Adipocyte (in vitro differentiated cells): ENCODE measurements at places on chromosomes 12 and 14.

GRCh38 chr12:15601210-15601800, 187.9 kb downstream of the EPS8 start:
- DNase-seq: peak; percentile 35

DNA sequence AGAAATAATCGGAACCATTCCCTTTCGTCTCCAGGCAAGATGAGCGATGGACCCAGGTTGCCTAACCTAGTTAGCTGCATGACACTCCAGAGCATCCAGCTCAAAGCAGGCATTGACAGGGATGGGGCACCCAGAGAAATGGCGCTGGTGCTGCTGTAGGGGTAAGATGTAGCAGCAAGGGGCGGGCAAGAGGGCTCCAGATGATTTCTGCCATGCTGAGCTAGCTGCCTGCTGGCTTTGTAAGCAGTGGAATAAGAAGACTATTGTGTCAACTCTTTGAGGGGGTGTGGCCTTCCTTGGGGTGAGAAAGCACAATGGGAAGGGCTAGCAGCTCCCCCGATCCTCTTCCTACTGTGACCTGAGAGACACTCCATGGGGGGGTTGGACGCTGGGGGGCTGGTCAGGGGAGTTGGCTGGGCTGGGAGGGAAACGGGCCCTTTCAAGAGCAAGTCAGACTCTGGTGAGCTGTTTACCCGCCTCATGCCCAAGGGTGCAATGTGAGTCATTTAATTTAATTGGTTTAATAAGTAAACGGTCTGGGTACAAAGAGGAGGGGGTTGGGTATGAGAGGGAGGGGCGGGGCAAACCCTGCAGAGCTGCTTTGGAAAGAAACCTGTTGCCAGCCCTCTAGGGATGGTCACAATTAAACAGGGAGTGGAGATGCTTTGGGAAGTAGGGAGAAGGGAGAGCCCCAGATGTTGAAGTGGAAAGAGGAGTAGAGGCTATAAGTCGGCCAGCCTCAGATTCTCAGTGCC, 50.5 kb downstream of the B4GALNT3 start:
- no peak for DNase-seq

GRCh38 chr12:105384916-105385535, 54.5 kb downstream of the C12orf75 start:
- DNase-seq: peak; percentile 79

GRCh38 chr12:69994724-69995173, 169.7 kb downstream of the MYRFL start:
- no peak for DNase-seq

DNA sequence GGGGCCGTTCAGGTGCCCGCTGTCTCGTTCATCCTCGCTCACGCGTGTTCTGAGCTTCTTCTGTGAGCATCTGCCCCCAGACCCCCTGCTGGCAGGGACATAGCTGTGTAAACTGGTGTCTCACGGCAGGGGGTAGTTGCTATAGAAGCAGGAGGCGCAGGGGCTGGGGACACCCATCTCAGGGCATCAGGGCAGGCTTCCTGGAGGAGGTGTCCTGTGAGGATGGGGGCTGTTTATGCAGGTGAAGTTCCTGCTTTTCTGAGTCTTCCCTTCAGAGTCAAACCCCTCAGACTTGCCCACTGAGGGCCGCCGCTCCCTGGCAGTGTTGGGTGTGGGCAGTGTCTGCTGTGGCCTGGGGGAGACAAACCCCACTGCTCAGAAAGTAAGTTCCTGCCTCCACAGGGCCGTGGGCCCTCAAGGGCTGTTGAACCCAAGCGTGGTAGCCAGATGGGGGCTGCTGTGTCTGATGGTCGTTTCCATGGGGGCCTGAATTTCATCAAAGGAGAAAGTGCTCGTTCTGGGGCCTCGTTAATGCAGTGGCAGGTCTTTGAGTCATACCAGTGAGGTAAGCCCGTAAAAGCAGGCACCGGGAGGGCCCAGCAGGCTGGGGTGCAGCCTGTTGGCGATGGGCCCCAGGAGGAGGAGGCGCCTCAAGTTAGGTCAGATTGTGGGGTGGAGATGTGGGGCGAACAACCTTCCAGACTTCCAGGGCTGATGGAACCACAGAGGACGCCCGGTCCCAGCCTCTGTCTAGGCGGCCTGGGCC, 23.4 kb downstream of the KIF26A start:
- no peak for DNase-seq

GRCh38 chr12:62631471-62632410, 165.1 kb downstream of the MON2 start:
- DNase-seq: peak; percentile 90

DNA sequence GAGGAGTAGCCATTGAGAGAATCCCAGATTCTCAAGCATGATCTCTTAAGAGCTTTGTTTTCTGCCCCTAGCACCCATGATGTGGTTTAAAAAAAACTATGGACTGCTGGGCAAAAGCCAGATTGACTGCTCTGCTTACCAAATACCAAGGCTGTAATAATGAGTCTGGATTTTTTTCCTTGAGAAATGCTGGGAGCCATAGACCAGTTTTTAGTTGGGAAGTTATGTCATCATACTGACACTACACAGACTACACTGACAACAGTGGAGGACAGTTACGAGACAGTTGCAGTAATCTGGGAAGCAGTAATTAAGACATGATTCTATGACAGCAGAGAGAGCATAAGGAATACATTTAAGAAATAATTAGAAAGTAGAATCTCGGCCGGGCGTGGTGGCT, 35.8 kb downstream of the SPATA7 start:
- peak; percentile 12 for DNase-seq

GRCh38 chr14:67417633-67418032, 5.7 kb upstream of the PLEK2 start:
- peak; percentile 18 for DNase-seq

GRCh38 chr12:116263844-116264243, 13.6 kb downstream of the MED13L start:
- DNase-seq: peak; percentile 45

- peak; percentile 65 for DNase-seq
These were observed 5.5 kb downstream of the AJUBA start for GRCh38 chr14:22976620-22977433.

DNA sequence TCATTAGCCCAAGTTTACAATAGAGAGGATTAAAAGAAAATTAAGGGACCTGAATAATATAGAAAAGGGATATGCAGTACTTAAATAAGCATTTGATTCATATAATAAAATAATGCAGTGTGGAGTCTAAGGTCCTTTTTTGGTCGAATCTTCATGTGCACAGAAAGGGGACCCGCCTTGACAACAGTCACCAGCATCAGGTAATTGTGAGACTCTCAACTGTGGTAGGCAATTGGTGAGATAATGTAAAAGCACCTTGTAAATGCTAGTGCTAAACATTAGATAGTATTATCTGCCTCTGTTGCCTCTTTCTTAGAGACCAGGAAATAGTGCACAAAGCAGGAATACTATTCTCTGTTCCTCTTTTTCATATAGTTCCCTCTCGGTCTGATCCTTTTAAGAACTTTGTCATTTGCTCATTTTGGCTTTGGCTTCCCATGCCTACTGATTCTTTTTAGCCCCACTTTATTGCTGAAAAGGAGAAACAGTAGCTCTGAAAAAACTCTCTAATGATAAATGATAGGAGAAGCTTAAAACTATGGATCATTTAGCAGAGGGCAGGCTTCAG, 17.5 kb downstream of the CHPT1 start:
- no peak for DNase-seq

DNA sequence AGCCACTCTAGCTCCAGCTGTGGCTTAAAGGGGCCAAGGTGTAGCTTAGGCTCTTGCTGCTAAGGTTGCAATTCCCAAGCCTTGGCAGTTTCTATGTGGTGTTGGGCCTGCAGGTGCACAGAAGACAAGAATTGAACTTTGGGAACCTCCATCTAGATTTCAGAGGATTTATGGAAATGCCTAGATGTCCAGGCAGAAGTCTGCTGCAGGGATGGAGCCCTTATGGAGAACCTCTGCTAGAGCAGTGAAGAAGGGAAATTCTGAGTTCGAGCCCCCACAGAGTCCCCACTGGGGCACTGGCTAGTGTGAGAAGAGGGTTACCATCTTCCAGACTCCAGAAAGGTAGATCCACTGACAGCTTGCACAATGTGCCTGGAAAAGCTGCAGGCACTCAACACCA, 694.7 kb downstream of the SLC16A7 start:
- DNase-seq: no peak

GRCh38 chr14:24613747-24614146, 4.3 kb upstream of the GZMH start:
- no peak for DNase-seq

- DNase-seq: peak; percentile 30
These were observed 56.9 kb downstream of the HSP90AA1 start for GRCh38 chr14:102029956-102030355.

DNA sequence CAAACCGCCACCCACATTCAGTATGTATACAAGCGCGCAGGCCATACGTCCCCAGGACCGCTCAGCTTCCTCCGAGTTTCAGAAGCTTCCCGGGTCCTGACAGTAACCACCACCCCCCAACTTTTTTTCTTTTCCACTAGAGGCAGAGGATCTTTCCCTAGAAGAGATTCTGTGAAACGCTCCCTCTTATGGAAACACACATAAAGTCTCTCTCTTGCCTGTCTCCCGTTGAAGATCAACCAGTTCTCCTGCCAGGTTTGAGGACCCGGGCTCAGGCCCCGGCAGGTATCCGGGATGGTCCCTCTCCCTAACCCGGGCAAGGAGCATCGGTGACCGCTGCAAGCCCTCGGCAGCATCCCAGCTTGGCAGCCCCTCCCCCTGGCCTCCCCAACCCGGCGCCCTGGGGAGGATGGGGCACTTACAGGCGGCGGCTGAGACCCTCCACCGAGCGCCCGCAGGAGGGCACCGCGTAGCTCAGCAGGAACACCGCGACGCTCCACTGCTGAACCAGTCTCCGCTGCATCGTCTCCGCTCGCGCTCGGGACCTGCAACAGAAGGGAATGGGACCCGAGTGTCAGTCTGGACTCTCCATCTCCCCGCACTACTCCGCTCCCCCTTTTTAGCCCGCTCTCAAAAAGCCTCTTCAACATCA, 3.4 kb downstream of the PTHLH start:
- peak; percentile 66 for DNase-seq

DNA sequence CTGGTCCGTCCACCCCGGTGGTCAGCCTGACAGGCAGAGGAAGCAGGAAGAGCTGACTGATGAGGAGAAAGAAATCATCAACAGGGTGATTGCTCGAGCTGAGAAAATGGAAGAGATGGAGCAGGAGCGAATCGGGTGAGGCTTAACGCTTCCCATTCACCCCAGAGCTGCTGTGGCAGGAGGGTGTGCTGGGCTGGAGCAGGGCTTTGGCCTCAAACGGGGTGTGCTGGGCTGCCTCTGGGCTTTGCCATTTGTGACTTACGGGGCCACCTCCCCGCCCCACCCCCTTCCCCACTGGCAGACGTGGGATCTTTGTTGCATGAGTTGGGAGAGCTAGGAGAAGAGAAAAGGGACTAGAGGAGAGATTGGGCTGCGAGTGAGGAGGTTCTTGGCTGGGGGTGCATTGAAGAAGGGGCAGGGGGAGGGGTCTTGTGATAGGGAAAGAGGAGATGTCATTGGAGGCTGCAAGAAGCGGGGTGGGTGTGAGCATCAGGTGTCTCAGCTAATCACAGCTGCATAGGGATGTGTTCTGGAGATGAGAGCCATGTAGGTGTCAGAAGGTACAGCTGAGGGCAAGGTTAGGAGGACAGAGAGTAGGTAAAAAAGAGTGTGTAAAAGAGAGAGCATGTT, 56.3 kb downstream of the RPH3A start:
- no peak for DNase-seq

GRCh38 chr14:50091240-50091913, 25.0 kb downstream of the VCPKMT start:
- no peak for DNase-seq

DNA sequence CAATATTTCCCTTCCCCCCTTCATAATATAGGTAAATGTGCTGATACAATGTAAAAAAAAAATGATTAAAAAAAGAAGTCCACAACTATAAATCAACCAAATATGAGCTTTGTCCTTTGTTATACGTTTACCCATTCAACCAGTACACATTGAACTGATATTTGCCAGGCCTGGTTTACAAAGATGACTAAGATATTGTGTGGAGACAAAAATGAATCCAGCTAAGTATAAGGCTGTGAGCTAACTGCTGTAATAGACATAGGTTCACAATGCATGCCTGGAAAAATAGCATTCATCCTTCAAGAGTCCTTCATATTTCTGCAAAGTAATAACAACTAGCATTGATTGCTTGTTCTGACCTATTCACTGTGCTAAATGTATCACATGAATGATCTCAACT, 6.9 kb downstream of the C12orf56 start:
- no peak for DNase-seq

- DNase-seq: peak; percentile 31
These were observed 32.8 kb downstream of the FMNL3 start for GRCh38 chr12:49674318-49674981.

DNA sequence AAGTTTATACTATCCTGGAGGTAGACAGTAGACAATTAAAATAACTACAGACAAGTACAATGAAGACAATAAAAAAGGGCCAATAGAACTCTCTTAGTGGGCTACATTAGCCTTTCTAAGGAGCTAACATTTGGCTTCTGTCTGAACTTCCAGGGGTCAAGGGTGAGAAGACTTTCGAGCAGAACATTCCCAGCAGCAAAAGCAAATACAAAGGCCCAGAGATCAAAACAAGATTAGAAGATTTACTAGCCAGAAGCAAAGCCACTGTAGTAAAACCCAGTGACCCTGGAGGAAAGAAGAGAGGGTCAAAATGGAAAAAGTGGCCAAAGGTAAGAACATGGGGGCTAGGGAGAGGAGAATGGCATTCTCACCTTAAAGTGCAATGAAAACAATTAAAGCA, 63.2 kb downstream of the ATP2B1 start:
- no peak for DNase-seq

- DNase-seq: peak; percentile 58
These were observed 10.2 kb downstream of the KRT82 start for GRCh38 chr12:52395761-52396434.

GRCh38 chr12:65690477-65690876, 133.8 kb upstream of the HMGA2 start:
- DNase-seq: no peak

DNA sequence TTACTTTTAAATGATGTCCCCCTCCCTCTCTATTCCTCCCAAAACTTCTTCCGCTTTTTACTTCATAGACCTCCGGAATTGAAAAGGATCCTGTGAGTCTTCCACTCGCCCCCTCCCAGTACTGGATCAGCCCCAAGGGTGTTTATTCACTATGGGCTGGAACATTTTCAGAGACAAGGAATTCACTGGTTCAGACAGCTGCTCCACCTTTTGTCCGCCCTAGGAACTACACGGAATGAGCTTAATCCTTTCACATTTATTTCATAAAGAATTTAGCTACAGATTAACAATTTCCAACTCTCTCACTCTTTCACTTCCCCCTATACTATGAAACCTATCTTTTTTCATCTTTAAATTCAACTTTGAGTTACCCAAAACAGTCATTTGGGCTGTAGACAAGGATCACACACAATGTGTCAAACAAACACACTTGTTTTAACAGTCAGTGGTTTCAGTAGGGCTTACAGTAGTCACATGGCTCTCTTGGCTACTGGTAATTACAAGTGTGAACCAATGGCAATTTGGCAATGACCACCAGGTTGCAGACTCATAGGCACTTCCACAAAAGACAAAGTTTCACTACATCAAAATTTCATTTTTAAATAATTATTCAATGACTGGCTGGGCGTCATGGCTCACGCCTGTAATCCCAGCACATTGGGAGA, 20.6 kb downstream of the CNIH1 start:
- DNase-seq: peak; percentile 77
